CD4-positive, alpha-beta T cell treated with Interferon gamma for 1 hour (primary cell): ENCODE measurements at places on chromosomes 7 and 10.

GRCh38 chr10:51427758-51428157 lies 271.6 kb downstream of the CSTF2T start:
- no peak for DNase-seq

DNA sequence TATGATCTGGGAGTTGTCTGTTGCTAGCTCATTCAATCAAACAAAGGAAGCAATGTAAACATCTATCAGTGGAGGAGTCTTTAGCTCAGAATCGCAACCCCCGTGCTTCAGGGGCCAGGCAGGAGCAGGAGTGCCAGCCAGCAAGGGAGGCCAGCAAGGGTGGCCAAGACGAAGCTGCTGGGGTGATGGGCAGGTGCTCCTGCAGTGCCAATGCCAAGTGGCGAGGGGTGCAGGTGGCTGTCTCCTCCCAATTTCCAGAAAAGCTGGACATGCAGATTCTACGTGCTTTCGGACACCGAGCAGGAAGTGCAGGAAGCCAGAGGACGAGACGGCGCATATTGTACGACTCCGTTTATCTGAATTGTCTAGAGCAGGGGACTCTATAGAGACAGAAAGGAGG lies 48.1 kb upstream of the EBF3 start:
- no peak for DNase-seq

GRCh38 chr10:63266391-63267316 lies 133.5 kb downstream of the NRBF2 start:
- DNase-seq: no peak

DNA sequence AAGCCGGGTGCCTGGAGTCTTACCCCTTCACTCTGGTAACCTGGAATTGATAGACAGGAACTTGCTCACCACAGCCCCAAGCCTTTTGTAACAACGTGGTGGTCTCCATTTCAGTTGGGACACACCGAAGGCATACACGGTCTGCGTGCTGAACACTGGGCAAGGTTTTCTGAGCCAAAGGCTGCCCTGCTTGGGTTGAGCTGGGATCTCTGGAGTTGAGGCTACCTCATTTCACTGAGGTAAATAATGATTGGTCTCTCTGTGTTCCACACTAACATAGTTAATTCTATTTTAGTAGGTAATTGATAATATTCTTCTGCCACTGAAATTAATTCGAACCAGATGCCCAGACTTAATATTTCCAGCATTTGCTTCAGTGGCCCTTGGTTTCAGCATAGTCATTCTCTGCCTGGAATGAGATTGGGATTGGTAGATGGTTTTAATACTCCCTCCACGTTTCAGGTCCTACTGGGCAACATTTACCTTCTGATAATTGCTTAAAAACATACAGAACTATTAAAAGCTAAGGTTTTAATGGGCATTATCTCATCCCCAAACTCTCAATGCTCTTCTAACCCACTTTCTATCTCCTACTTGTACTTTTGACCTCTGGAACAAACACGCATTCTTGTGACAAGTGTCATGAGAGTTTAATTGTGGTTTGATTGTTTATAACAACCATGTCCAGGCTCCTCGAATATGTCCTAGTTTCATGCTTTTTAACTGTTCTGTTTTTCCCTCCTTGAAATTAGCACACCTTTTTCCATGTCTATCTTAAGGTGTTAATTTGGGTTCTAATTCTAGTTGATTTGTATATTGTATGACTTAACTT lies 202.3 kb upstream of the KLF6 start:
- no peak for DNase-seq

- DNase-seq: no peak
Observed at GRCh38 chr10:4541292-4541691, 284.7 kb upstream of the AKR1E2 start.

- no peak for DNase-seq
Observed at GRCh38 chr7:34851431-34851830, 185.9 kb downstream of the DPY19L1 start.

- no peak for DNase-seq
Observed at GRCh38 chr10:43901744-43902504, 253.2 kb upstream of the ZNF32 start.

- no peak for DNase-seq
Observed at GRCh38 chr7:28767356-28767755, 190.8 kb downstream of the TRIL start.

DNA sequence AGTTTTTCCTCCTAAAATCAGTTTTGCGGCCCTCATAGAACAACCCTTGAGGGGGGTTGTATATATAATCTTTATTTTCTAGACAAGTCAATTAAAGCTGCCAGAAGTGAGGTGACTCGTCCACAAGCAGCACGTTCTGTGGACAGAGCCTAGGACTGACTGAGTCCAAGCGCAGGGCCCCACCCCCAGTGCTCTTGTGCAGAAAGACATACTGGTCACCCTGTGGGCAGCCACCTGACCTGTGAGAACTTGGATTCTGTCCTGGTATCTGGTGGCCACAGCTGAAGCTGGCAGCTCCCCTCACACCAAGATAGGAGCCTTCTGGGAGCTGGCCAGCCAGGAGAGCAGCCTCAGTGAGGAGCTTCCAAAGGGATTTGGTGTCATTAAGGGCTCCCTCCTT lies 89.3 kb downstream of the GRK5 start:
- no peak for DNase-seq

DNA sequence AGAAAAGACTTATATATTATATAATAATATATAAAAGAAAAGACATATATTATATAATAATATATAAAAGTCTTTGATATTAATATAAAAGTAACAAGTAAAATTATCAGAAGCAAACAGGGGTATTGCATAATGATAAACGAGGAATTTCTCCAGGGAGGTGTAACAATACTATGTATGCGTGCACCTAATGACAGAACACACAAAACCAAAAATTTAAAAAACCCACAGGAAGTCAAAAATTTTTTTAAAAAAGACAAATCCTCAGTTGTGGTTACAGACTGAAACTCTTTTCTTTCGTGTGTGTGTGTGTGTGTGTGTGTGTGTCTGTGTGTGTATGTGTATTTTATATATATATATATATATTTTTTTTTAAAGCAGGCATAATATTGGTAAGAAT lies 279.2 kb upstream of the DPP6 start:
- no peak for DNase-seq

DNA sequence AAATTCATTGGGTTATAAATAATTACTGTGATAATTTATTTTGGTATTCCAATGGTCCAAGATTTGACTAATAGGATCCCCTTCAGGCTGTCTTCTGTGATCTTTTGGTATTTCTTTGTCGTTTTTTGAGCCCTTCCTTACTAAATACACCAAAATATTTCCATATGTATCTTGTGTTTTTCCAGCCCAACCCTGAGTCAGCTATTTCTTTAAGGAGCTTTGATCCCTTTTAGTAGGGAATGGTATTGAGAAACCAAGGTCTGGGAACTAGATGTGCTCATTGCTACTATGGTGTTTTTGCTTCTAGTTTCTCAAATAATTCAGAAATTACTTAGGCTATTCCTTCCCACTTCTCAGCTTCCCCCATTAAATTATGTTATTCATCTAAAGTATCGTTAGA lies 15.3 kb downstream of the NHLRC2 start:
- no peak for DNase-seq

DNA sequence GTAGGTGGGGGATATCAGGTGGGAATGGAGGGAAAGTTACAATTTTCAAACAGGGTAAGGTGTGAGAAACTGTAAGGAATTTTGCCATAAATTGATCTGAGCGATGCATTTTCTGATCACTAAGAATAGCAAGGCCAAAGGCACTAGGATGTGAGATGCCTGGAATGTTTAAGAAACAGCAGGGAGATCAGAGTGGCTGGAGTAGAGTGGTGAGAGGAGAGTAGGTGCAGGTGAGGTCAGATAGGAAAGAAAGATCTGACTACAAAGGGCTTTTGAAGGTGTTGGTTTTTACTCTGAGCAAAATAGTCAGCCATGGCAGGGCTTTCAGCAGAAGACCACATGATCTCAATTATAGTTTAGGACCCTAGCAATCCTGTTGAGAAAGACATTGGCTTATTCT lies 55.0 kb downstream of the HDAC9 start:
- DNase-seq: no peak

GRCh38 chr10:80320377-80320776 lies 30.9 kb upstream of the MAT1A start:
- no peak for DNase-seq

- DNase-seq: no peak
Observed at GRCh38 chr10:85642421-85643170, 724.0 kb downstream of the GRID1 start.

GRCh38 chr7:55573234-55573900 lies 1.1 kb upstream of the VOPP1 start:
- DNase-seq: no peak

DNA sequence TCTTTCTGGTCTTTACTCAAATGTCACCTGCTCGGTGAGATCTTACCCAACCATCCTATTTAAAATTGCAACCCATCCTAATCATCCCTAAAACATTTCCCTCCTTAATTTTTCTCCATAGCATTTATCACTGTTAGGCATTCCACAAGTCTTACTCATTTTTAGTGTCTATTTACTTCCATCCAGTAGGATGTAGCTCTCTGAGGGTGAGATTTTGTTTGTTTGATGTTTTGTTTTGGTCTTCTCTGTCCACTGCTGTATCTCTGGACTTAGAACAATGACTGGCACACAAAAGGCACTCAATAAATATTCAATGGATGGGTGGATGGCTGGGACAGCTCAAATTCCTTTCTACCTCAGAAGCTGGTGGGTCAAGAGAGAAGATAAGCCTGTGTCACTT lies 15.8 kb upstream of the DUSP5 start:
- no peak for DNase-seq

- DNase-seq: no peak
Observed at GRCh38 chr10:59346321-59346720, 16.0 kb downstream of the FAM13C start.

DNA sequence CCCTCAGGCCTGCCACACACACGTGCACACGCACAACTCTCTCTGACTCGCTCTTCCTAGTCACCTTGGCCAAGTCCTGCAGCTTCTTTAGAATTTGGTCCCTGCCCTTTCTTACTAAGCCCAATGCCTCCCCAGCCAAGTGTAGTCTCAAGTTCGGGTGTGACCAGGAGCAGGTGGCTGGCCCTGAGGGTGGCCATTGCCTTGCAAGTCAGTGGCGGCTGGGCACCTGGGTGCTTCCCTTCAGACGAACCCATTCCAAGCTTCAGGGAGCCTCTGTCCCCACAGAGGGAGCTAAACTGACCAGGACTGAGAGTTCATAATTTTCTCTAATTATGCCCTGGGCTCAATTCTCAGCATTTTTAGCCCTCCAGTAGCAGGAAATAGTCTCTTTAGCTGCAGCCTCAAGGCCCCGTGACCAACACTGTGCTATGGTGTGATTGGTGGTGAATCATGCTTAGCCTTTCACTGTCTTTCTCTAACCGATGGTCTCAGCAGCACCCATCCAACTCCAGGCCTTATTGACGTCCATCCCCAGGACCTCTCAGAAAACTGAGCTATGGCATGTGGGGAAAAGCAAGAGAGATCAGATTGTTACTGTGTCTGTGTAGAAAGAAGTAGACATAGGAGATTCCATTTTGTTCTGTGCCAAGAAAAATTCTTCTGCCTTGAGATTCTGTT lies 34.7 kb upstream of the FXYD4 start:
- no peak for DNase-seq

DNA sequence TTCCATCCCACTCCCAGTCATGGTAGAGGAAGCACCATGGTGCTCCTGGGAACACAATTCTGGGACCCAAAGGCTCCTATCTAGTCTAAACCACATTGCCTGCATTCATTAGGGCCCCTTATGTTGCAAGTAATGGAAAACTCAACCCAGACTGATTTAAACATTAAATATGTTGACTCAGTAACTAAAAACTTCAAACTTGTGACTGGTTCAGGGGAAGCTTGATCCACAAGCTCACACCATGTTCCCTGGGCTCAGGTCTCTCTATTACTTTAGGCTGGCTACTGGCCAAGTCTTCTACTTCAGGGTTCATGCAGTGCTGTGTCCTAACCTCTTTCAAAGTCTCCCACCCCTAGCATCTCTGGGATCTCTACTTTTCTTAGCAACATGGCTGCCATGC lies 13.1 kb downstream of the WNT16 start:
- no peak for DNase-seq

- no peak for DNase-seq
Observed at GRCh38 chr10:125811251-125811650, 11.8 kb downstream of the UROS start.

DNA sequence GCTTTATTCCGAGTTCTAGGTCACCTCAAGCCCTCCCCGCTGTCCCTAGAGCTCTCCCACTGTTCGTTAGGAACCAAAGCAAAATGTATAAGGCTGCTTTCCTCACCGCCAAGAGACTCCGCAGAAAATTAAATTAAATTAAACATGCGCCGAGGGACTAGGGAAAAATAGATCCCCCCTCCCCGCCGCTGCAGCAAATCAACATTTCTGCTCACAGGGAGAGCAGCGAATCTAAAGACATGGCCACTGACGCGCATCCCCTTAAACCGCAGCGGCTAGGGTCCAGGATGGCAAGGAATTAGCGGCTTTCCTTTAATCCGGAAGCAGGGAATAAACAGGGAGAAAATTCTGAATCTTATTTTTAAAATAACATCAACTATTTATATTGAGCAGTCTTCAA lies 7.6 kb downstream of the SP8 start:
- DNase-seq: no peak

- DNase-seq: no peak
Observed at GRCh38 chr10:95333997-95334804, 43.4 kb upstream of the PDLIM1 start.
